Kidney capillary endothelial cell (primary cell): ENCODE measurements at places on chromosomes 4 and X.

DNA sequence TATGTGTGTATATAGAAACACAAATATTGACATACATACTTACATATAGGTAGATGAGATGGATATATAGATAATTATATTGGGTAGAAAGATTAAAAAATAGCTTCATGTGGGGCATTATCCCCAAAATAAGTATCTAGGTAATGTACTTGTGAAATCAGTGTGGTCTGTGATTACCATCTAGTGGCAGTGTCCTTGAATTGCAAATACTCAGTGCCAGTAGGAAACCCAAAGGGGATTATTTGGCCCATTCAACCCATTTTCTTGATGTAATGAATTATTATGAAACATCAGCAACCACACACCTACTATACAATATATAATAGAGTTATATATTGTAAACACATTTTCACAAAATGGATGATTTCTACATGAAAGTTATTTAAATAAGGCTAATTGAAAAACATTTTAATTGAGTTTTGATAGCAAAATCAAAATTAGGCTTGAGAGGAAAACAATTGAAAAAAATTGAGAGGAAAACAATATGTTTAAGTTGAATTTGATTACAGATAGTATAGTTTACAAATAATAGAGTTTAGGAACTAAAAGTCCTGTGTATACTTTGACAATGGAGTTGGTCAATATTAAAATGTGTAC is 389.4 kb downstream of the GALNTL6 start:
- DNase-seq: peak; percentile 1

DNA sequence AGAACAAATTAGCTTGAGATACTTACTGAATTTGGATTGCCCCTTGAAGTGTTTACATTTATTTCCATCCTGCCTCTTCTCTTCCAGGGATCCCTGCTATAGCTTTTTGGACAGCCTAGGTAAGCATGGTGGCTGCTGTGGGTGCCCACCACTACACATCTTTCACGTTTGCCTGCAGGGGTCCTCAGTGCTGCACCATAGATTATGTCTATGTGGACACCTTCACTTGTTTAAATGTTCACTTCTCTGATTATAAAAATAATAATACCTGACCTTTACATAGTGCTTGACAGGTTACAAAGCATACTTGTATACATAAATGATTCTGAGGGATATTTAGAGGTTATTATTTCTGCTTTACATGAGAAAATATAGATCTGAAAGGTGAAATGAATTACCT is 67.9 kb upstream of the SLC4A4 start:
- DNase-seq: no peak

DNA sequence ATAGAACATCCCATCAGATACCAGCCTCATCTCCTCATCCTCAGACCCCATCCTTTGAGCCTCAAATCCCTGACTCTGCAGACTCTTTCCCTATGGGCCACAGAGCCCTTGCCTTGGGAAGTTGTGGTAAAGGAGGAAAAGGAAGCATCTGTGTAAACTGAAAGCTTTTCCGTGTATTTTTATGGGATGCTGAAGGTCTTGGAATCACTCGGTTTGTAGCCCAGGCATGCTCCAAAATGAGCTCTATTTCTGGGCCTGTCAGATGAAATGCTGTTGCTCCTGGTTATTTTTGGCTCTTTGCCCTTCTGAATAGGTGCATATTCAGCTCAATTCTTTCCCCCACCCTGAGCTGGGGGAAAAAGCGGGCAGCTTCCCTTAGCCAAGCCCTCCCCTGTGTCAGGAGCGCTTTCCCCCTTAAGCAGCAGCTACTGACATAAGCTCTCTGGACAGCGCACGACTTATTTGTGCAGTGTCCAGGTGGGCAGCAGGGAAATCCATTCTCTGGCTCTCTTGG is 5.0 kb upstream of the SEL1L3 start:
- DNase-seq: no peak

GRCh38 chr4:8419222-8420041 is 21.1 kb downstream of the ACOX3 start:
- no peak for DNase-seq
